ENCODE measurements at places on chromosomes 5 and 9. TPM values are rescaled to one million over a fixed set of nuclear protein-coding genes. Genes with fewer than 3 reads are reported as not detected.

DNA sequence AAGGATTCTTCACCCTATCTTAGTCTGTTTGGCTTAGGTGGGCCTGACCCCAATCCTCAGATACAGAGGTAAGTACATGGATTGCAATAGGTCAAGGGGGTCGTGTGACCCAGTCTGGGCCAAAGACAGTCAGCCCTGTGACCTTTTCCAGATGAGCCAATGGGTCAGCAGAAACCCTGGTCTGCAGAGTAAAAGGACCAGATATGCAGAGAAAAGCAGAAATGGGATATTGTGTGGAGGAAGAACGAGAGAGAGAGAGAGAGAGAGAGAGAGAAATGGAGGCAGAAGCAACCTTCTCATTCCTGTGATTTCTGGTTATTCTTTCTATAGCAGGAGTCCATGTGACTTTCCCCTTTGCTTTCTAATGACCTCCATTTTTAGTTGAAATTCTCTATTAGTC is 40.4 kb upstream of the CRB2 start:
- H3K27me3 ChIP-seq, result no peaks in the 10 kb centered on the region
- no peaks in the 10 kb centered on the region for H3K36me3 ChIP-seq
- no peak for DNase-seq
- no peaks in the 10 kb centered on the region for H3K4me1 ChIP-seq
- no peak overlapping the region for H3K4me3 ChIP-seq

The PCDHB5 gene
- 16.4 TPM for total RNA-seq

DNA sequence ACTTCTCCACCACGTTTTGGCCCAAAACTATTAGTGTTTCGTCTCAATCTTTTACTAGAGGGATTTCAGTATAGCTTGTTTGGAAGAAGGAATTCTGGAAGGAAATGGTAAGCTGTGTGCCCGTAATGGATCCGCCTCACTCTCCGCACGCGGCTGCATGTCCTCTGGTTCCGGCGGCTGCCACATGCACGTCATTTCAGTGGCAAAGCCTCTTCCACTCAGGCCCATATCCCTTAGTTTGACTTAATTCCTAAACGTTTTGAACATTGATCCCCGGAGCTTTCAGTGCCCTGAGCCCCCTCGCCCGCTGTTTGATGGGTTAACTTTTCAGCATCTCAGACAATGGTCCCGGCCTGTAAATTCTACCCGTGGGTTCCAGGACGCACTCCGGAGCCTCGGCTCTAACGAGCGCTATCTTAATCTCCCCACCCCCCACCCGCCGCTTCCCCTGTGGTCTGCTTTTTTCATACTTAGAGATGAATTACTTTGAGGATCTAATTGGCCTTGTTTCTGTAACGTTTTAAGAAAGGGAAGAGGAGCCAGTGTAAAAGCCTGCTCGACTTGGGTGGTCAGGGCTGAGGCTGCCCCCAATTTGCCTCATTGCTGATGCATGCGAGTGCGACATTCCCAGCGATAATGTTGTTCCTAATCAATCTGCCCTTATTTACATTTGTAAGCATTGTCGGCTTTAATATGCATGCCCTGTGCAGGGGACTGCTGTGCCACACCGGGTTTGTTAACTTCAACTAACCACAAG is 4.6 kb downstream of the PTCH1 start:
- H3K36me3 ChIP-seq, result no peaks in the 10 kb centered on the region
- H3K27ac ChIP-seq, result peak overlapping the region; percentile 91
- H3K4me3 ChIP-seq, result no peak overlapping the region
- no peaks in the 10 kb centered on the region for H3K4me1 ChIP-seq
- H3K27me3 ChIP-seq, result no peaks in the 10 kb centered on the region

DNA sequence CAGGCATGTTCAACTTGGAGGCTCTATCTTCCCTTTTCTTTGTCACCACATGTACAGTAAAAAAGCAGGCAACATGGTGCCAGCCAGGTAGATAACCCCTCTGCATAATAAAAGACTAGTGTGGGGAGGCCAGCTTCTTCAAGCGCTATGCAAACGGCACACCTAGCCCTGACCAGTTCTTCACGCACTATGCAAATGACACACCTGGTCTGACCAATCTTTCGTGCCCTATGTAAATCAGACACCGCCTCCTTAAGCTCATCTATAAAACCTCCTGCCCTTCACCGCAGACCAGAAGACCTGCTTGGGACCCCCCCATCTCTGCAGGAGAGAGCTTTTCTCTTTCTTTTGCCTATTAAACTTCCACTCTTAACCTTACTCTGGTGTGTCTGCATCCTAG is 28.1 kb upstream of the UGCG start:
- no peaks in the 10 kb centered on the region for H3K27me3 ChIP-seq
- H3K27ac ChIP-seq, result no peak overlapping the region
- H3K36me3 ChIP-seq, result no peaks in the 10 kb centered on the region
- no peak overlapping the region for H3K4me3 ChIP-seq
- DNase-seq, result no peak

DNA sequence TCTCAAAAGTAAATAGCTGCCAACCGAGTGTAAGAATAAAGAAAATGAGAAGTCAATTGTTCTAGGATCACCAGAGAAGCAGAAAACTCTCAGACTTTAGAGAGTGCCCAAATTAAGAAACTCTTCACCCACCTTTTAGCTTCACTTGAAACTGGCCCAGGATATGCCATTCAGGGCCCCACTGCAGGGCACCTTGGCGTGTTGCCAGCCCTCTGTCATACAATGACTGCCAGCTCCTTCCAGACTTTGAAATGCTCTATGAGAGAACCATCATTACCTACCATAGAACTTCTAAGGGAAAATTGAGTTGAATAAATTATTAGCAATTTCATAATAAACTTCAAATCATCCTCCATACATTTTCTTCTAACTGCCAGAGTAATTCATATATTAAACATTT is 240.5 kb downstream of the CETN3 start:
- DNase-seq, result no peak
- H3K4me1 ChIP-seq, result no peaks in the 10 kb centered on the region
- H3K36me3 ChIP-seq, result no peaks in the 10 kb centered on the region

The CCDC152 gene
- total RNA-seq, result not detected
